Substantia nigra (tissue), 51 donors: ENCODE measurements at places on chromosomes 4 and X.

- no peak for DNase-seq
These were observed 90.2 kb downstream of the CPZ start for GRCh38 chr4:8682725-8683124.

- no peak for DNase-seq
These were observed 199.3 kb downstream of the BMPR1B start for GRCh38 chr4:94957030-94957429.

- no peak for DNase-seq
These were observed 6.6 kb upstream of the POU3F4 start for GRCh38 chrX:83501530-83501929.

- DNase-seq = no peak
These were observed 41.4 kb downstream of the HAND2 start for GRCh38 chr4:173488656-173489055.

GRCh38 chr4:5034206-5034605 is 14.9 kb upstream of the CYTL1 start:
- DNase-seq = no peak

- DNase-seq = no peak
These were observed 151.2 kb downstream of the COX18 start for GRCh38 chr4:72918362-72918761.

GRCh38 chr4:121156822-121157769 is 7.0 kb downstream of the TNIP3 start:
- peak; percentile 3 for DNase-seq

- DNase-seq = no peak
These were observed 425.6 kb downstream of the IL1RAPL1 start for GRCh38 chrX:29012867-29013266.

- no peak for DNase-seq
These were observed 91.5 kb upstream of the DHX15 start for GRCh38 chr4:24675721-24676389.
